Type B pancreatic cell (in vitro differentiated cells): ENCODE measurements at places on chromosomes 1 and 21. TPM values are rescaled to one million over a fixed set of nuclear protein-coding genes. Genes with fewer than 3 reads are reported as not detected.

ZNF648 gene
- 0.10 and 0.34 TPM in 2 replicates for total RNA-seq

DNA sequence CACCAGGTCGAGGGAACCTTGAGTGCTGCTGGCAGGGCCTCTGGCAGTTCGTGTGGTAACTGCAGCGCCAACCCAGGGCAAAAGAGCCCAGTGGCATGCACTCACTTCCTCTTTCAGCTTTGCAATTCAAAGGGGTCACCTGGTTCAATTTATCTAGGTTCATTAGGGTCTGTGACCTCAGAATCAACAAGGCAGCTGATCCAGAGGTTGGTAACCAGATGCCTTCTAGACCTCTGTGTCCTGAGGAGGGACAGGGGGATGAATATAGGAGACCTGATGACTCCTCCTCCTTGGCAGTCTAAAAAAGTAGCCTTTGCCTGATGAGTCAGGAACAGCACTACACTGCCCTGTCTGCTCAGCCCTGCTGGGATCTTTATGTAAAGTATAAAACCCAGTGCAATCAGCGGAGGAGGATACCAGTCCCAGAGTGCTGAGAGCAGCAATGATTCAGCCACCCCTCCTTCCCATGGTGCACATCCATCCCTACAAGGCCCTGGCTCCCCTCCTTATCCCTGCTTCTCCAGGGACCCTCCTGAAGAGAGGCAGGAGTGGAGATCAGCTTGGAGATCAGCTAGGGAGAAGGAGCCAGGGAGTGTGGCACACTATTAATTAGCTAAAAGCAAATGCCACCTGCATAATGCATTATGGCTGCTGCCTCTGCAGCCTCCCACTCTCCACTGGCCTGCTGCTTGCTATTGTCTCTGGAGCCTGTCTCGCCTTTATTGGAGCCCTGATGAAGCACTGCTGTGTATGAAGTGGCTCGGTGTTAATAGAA is 11.2 kb upstream of the FMOD start:
- no peak for DNase-seq

GRCh38 chr1:113245252-113245651 is 145.1 kb upstream of the MAGI3 start:
- DNase-seq, result no peak

DNA sequence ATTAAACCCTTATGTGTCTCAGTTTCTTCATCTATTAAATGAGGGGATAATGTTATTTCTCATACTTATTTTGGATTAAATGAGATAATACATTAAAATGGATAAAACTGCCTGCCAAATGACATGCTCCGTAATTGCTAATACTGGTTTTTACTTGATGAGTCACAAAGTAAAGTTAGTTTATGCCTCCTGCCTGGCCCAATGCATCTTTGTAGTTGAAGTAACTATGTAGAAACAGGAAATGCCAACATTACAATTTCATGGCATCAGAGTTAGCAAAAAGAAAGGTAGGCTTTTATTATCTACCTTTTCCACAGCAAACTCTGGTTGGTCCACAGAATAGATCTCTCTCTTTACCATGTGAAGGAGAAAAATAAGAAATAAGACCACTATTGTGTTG is 214.5 kb downstream of the TBX15 start:
- DNase-seq, result no peak

NR1I3 gene
- total RNA-seq, result not detected in 2 replicates

GRCh38 chr1:98205291-98206017 is 284.6 kb upstream of the DPYD start:
- no peak for DNase-seq
